Activated CD8-positive, alpha-beta memory T cell treated with anti-CD3 and anti-CD28 coated beads for 1 hour (primary cell): ENCODE measurements at places on chromosomes 1 and 21.

DNA sequence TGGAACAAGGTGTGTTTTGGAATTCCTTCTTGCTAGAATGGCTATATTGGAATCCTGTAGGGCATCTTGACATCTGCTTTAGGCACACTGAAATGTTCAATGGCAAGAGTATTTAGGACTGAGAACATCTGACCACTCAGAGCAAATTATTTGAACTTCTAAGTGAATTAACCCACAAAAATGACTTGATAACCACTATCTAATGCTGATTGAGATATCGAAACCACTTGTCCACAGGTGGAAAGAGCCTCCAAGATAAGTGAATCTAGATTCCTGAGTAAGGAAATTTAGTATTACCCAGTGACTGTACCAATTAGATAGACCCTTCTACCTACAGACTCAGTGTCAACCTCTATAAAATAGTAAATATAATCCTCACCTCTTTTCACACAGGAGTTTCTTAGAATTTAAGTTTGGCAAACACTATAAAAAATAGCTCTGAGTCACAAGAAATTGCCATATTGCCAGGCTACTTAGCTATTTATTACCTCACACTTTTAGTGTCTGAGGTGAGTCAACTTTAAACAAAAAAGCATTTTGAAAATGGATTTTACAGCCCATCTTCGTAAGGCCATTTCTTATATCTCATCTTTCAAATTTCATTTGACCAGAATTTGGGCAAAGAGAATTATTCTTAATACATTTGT, 421.8 kb downstream of the PTBP2 start:
- no peak for DNase-seq

- DNase-seq: no peak
Measured at GRCh38 chr21:32198384-32198783, 80.5 kb downstream of the MIS18A start.

- no peak for DNase-seq
Measured at GRCh38 chr1:65423884-65424572, 3.6 kb downstream of the LEPR start.

DNA sequence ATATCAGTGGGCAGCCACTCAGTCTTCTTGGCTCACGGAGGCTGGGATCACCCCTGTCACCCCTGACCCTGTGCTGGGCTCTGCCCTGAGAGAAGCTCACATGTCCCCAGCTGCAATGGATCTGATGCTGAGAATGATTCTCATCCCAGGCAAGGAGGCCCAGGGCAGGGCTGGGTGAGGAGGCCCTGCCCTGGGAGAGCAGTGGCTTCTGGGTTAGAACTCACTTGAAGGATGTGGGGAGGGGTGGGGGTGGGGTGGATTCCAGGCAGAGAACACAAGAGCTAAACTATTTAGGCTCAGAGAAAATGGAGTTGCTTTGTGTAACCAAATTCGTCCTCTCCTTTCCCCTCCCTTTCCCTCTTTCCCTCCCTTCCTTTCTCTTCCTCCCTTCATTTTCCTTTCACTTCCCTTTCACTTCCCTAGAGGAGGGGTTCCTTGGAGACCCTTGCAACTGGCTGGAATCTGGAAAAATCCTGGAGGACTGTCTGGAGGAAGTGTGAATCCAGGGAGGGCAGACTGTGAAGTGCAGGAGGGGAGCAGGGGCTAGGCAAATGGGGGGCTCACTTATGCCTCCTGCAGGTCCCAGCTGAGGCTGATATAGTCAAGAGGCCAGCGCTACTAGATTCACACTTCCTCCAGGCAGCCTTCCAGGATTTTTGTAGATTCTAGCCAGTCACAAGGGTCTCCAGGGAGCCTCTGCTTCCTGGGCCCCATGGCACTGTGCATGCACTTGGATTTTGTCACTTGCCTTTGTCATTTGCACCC, 47.0 kb downstream of the IGSF21 start:
- DNase-seq: no peak

- DNase-seq: no peak
Measured at GRCh38 chr21:32334980-32335531, 36.4 kb downstream of the MRAP start.

GRCh38 chr1:17831597-17831996, 76.5 kb downstream of the ACTL8 start:
- no peak for DNase-seq

DNA sequence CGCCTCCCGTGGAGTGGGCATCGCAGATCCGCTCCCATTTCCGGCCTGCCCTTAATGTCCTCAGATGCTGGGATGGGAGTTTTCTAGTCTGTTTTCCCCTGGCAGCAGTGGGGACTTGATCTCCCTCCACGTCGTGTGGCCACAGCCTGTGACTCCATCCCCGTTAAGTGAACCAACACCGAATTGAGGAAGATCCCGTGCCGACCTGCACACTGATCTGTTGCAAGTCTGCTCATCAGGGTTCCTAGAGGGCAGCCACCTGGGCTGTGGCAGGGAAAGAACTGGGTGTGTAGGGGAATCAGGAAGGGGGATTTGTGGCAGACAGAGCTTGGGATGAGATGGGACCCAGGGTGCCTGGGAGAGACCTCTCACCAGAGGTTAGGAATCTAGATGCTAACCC, 23.3 kb upstream of the CDK18 start:
- DNase-seq: no peak

DNA sequence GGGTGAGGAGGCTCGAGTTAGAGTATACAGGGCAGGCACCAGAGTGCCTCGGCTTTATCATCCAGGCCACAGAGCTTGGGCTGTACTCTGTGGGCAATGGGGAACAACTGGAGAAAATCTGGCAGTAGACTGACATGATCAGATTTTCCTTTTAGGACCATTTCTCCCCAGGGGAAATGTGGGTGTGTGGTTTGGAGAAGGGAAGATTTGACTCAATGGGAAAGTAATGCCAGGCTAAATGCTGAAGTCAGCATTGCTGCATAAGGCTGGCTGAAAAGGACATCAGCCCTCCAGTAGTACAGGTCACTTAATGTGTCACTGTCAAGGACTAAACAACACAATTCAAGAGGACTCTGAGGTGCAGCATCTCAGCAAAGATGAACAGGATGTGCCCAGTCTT, 5.0 kb downstream of the FYB2 start:
- no peak for DNase-seq

DNA sequence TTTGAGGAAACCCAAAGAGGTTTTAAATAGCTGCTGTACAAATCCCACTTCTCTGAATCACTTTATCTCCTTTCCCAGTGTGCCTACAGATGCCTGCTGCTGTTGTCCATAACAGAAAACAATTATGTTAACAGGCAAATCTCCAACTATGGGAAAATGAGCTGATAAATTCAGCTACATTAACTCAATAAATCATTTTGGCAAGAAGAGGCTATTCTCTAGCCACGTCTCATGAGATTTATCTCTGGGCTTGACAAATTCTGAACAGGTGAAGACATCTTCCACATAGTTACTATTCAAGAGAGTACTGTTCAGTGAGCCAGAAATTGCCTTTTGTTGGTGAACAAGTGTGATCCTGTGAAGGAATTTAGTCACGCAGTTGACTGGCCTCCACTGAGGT, 327.1 kb upstream of the FMN2 start:
- DNase-seq: no peak

DNA sequence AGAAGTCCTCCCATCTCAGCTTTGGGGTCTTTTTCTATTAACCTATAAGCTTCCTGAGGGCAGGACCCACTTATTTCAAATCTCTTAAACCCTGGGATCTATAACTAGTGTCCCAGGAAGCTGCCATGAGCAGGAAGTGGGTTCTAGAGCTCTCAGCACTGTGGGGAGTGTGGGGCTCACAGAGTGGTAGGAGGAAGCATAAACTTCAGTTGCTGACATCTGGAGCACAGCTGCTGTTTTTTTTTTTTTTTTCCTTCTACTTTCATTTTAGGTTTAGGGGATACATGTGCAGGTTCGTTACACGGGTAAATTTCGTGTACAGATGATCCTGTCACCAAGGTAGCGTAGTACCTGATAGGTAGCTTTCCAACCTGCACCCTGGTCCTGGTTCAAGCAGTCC, 59.3 kb downstream of the AK4 start:
- no peak for DNase-seq

GRCh38 chr1:37477946-37478345, 3.6 kb downstream of the ZC3H12A start:
- no peak for DNase-seq

- no peak for DNase-seq
Measured at GRCh38 chr1:9835758-9836631, 12.2 kb upstream of the CLSTN1 start.

- DNase-seq: no peak
Measured at GRCh38 chr1:109522026-109522425, 12.5 kb upstream of the AMIGO1 start.

DNA sequence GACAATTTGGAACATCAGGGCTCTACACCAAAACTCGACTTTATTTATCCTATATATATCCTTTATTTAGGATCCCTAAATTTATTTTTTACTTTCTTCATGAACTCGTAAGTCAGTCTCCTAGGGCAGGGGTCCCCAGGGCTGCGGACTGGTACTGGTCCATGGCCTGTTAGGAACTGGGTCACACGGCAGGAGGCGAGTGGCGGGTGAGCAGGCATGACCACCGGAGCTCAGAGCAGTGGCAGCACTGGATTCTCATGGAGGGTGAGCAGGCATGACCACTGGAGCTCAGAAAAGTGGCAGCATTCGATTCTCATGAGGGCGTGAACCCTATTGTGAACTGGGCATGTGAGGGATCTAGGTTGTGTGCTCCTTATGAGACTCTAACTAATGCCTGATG, 427.0 kb downstream of the SMYD3 start:
- DNase-seq: no peak

GRCh38 chr1:209155546-209155945, 428.0 kb upstream of the CAMK1G start:
- DNase-seq: no peak

DNA sequence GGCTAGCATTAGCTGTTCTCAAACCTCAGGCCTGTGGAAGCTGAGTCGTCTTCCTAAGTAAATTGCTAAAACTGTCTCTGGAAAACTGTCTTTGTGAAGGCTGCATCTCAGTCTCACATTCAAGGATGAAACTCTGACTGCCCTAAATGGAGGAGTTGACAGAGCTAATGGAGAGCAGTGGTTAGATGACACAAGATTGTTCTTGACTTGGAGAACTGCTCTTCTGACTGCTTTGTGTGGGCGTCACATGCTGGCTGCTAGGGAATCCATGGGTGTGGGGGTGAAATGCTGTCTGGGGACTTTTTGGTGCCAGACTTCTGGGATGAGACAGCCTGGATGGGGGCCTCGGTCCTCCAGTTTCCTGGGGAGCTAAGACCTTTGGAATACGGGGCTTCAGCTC, 24.5 kb upstream of the TSPAN2 start:
- DNase-seq: no peak

- no peak for DNase-seq
Measured at GRCh38 chr1:109300650-109301151, 6.1 kb downstream of the MYBPHL start.

DNA sequence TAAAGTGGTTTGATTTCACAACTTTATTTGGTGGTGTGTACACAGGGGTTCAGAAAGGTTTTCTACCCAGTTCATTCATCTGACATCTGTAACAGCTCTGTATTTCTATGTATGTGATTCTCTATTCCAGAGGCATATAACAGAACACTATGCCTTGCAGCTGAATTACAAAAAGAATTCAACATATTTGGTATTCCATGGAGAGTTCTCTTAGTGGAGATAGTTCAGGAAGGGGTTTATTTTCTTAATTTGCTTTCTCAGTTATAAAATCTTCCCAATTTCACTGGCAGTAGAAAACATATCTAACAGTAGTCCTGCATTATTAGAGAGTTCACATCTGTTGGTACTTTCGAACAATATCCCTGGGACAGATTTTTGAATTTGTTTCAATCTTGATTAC, 207.9 kb upstream of the LYPLAL1 start:
- no peak for DNase-seq
